SW480 (cell line): ENCODE measurements at places on chromosomes 7 and 10.

GRCh38 chr10:21675157-21675796, 141.2 kb downstream of the MLLT10 start:
- DNase-seq = peak; percentile 25

- no peak for DNase-seq
Observed at GRCh38 chr10:132820056-132820455, 34.1 kb upstream of the NKX6-2 start.

DNA sequence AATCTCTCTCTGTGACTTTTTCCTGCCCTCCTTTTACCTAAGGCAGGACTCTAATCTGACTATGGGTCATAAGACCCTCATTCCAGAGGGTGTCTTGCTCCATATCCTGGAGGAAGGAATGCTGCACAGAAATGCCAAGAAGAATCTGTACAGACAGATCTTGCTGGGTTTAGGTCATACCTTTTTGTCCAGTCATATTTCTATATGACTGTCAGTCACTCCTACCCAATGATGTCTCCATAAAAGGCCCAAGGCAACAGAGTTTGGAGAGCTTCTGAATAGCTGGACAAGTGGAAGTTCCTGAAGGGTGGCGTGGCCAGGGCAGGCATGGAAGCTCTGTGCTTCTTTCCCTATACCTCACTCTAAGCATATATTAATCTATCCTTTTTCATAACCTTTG, 47.5 kb downstream of the FEZF1 start:
- no peak for DNase-seq

GRCh38 chr10:103373544-103373943, 5.8 kb downstream of the TAF5 start:
- DNase-seq = no peak

DNA sequence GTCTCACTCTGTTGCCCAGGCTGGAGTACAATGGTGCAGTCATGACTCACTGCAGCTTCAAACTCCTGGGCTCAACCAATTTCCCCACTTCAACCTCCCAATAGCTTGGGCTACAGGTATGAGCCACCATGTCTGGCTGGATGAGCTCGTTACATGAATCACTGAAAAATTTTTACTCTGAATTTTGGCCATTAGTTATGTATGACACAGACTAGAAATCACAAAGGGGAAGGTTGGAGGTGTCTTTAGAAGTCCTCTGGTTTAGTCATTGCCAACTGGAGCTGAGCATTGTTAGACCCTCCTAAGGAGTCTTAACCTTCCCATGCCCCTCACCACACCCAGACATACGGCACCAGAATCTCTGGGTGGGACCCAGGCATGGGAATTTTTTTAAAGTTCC, 34.7 kb downstream of the SVIL start:
- DNase-seq = no peak

DNA sequence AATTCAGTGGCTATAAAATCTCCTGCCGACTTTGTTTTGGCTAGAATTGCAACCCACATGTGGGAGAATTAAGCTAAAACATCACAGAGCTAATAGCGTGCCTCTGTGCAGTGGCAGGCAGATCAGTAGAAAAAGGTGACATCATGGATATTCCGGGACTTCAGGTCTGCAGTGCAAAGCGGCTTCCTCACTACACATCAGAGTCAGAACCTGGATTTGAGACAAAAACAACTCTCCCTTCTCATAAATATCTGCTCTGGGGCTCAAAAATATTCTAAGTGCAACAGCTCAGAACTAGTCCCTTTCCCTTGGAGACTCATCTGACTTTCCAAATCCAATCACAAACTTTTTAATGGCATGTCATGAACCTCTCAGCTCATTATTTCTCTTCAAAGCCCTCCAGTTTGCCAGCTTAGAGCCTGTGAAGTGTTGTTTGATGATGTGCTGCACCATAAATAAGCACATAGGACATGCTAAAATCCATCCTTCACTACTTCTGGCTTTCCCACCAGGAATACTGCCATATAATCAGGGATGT, 337.1 kb downstream of the RNLS start:
- DNase-seq = no peak

DNA sequence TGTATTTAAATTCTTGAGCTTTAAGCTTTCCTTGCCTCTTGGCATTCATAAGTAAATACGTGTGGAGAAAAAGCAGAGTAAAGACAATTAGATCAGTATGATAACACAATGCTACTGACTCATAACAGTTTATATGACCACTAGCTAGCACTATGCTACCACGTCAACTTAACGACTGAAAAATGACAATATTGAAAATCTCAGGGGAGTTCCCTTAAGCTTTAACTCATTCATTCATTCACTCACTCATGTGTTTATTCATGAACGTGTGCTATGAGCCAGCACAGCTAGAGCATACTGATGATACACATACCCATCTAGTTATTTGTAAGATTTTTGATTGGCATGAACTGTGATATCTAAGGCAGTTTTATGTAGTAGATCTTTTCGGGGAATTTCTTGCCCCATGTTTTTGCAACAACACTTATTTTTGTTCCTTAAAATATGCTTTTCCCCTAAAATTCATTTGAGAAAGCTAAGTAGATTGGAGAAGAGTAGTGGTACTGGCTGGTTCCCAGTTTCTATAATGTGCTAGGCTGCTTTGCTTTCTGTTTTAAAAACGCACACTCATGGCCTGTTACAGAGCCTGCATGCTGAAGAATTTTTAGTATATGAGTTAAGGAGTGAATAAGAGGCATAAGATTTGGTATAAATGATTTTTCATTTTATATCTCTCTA, 57.4 kb upstream of the ACBD5 start:
- DNase-seq = no peak

- DNase-seq = peak; percentile 54
Observed at GRCh38 chr10:30431435-30431911, 2.5 kb upstream of the MAP3K8 start.

DNA sequence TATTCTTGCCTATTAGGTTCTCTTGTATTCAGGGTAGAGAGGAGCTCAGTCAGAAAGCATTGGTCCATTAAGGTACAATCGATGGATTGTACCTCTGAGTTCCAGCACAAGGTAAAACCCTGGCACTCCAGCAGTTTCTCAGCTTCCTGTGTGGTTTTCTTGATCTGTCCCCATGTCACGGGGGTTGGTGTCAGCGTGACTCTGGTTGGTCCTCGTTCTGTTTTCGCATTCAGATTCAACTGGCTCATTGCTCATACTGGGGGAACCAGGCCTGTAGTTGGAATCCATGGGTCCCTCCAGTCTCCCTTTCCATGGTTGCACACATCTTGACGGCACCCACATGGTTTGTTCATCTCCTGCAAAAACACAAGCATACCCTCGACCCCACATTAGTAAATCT, 32.7 kb upstream of the RASGEF1A start:
- DNase-seq = no peak
